ENCODE measurements at places on chromosomes 5 and 9.
A peak's percentile ranks its signal among the peaks of the same experiment; 100 is the strongest.

GRCh38 chr9:4207881-4208615, 91.8 kb downstream of the GLIS3 start:
- DNase-seq, result no peak

DNA sequence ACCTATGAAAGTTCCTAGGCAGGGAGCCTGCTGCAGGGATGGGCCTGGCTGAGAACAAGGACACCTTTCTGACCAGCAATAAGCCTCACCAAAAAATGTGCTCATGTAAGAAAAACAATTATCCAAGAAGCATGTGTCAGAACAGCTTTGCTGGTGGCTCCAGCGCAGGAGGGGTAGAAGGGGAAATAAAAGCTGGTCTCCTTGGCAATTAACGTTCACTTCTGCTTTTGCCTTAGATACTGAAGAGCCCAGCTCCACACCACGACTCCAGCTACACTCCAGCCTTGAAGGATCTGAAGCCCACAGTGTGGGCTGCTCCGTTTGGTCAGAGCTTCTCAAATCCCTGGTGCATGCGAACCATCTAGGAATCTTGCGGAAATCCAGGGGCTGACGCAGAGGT, 107.6 kb upstream of the PHYKPL start:
- DNase-seq, result no peak

GRCh38 chr5:33824516-33825195, 67.1 kb downstream of the ADAMTS12 start:
- no peak for DNase-seq

GRCh38 chr9:69258551-69258950, 66.5 kb upstream of the ENTREP1 start:
- no peak for DNase-seq

DNA sequence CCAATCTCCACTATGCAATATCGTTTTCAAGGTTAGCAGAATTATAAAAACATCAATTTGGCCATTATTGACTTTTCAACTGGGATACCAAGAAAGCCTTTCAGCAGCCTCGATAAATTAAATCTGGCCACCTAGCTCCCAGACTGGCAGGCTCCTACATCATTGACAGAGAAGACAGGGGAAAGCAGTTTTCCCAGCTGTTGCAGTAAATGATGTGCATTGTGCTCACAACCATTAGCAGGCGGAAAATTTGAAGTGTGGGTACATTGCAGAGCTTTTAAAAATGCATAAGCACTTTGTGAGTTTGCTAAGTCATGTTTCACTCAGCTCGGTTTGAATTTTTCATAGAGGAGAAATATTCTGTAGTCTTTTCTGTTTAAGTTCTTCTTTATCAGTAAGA, 297.9 kb downstream of the KCTD16 start:
- peak; percentile 48 for DNase-seq

DNA sequence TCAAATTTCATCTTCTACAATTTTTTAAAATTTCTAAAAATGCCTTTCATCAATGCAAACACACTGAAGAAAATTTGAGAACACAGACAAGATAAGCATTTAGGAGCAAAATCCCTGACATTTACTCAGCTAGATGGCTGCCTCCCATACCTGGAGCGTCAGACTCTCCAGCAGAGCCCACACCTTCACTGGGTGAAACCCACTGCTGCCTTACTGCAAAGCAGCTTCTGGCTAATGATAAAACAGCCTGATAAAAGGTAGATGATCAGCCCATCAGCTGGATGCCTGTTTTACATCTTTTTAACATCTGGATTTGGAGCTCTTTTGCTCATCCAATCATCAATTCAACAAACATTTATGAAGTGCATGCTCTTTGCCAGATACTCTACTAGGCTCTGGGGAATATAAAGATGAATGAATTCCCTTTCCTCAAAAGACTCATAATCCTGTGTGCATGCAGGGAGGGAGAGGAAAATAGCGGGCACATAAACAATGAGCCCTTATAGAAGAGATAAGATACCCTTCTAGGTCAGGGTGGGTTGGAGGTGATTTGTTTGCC, 271.2 kb downstream of the SAXO1 start:
- no peak for DNase-seq

DNA sequence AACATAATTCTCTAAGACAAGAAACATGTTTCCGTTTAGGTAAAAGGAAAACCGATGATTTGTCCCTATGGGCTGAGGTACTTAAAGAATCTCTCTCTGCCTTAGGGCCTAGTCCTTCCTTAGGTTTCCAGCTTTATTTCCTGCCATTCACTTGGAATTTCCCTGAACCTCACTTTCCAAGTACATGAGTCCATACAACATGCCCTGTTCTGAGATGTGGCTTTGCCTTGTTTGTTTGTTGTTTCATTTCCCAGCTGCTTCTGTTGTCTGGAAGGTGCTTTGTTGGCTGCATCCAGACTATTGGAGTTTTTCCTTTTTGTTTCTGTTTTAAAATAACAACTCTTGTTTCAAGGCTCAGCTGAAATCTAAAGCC, 95.2 kb downstream of the ALDH1A1 start:
- no peak for DNase-seq

DNA sequence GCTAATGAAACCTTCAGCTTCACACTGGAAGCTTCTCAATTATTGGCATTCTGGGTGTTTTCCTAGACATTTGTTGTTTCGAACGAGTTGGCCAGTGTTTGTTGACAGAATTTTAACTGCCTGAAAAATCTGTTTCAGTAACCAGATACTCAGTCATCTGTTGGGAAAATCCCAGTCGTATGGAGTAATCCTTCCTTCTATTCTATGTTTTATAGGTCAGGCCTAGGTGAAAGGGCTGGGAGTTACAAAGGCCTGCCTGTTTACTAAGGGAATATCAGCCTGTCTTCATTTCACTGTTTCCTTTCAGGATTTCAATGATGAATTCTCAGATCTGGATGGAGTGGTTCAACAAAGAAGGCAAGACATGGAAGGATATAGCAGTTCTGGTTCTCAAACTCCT, 59.9 kb downstream of the GRAMD2B start:
- no peak for DNase-seq

GRCh38 chr5:38994324-38994927, 79.8 kb downstream of the RICTOR start:
- peak; percentile 44 for DNase-seq

DNA sequence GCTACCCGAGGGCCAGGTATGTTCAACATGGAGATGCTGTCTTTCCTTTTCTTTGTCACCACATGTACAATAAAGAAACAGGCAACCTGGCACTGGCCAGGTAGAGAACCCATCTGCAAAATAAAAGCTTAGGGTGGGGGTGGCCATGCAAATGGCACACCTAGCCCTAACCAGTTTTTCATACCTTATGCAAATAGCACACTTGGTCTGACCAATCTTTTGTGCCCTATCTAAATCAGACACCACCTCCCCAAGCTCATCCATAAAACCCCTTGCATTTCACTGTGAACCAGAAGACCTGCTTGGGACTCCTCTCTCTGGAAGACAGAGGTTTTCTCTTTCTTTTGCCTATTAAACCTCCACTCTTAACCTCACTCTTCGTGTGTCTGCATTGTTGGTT, 33.9 kb downstream of the JAKMIP2 start:
- DNase-seq, result peak; percentile 64

DNA sequence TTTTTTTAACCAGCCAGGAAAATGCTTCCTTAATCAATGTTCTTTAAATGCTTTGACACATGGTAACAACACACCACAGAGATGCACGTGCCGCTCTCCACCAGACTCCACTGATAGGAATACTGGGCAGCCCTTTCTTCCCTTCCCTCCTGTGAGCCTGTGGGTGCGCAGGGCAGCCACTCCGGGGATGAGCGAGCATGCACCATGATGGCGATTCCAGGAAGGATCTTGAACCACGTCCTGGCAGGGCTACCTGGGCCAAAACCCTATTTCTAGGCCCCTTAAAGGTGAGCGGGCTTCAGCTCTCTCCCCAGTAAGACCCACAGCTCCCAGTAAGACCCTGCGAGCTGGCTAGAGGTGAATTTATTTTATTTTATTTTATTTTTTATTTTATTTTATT, 128.2 kb downstream of the MVB12B start:
- no peak for DNase-seq

DNA sequence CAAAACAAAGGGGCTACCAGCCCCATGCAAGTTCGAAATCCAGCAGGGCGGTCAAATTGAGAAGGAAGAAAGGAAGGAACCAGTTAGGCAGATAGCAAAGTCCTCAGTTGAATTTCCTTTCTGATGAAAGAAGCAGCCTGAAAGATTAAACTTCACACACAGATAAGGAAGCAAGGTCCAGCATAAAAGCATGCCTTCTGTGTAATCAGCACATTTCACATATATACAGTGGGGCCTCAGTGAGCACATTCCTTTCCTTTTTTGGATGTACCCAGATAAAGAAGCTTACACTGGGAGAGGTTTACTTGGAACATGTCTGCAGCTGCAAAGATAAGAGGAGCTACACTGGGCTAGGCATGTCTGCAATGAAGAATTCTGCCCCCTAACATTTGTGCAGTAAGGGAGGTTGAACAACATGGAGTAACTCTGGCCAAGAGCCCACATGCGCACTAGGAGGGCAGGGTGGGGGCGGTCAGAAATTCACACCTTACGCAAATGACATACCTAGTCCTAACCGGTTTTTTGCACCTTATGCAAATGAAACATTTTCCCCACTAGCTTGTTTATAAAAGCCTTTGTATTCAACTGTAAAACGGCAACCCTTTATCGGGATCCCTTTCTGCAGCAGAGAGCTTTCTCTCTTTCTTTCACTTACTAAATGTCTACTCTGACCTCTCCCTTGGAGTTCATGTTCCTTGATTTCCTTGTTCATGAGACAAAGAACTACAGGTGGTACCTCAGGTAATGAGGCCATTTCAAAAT, 149.7 kb upstream of the FBXL17 start:
- no peak for DNase-seq

GRCh38 chr9:14119694-14120514, 194.0 kb downstream of the NFIB start:
- DNase-seq, result no peak

GRCh38 chr9:70130266-70130665, 86.6 kb downstream of the MAMDC2 start:
- no peak for DNase-seq

- no peak for DNase-seq
Measured at GRCh38 chr5:151086192-151086869, 5.5 kb upstream of the TNIP1 start.

DNA sequence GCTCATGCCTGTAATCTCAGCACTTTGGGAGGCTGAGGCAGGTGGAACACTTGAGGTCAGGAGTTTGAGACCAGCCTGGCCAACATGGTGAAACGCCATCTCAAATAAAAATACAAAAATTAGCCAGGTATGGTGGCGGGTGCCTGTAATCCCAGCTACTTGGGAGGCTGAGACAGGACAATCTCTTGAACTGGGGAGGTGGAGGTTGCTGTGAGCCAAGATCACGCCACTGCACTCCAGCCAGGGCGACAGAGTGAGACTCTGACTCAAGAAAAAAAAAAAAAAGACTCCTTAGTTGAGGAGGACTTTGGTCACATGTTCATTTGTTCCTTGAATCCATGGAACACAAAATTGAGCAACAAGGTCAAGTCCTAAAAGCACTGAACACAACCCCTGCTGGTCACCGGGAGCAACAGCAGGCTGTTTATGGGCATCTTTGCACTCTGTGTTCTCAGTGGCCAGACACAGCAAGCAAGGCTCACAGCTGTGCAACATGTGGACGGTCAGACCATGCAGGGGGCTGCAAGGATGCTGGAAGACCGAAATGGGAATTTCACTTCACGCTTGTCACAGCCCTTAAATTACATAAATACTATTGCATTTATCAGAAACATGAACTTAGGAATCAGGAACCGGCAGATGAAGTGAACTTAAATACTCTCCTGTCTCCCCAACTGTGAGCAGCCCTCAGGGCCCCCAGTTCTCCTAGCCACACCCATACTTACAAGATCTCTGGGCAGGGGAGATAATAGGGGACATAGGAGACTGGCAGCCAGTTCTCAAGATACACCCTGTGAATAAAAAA, 2.8 kb downstream of the GBGT1 start:
- no peak for DNase-seq

GRCh38 chr5:83265318-83265717, 188.0 kb downstream of the XRCC4 start:
- peak; percentile 89 for DNase-seq

DNA sequence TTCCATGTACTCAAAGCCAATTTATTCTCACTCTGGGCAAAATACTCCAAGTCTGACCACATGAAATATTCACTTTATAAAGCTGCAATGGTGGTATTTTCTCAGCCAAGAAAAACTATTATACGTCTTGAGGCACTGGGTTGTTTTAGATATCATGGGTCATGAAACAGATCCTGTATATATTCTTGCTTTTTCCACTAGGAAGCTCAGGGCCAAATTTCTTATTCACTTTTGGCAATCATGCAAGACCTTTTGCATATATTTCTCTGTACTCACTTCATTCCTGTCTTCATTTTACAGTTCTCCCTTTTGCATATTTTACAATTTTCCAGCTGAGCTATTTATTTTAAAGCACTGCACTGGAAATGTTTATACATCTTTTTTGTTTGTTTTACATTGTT, 49.8 kb downstream of the GABBR2 start:
- DNase-seq, result no peak
